ENCODE measurements at places on chromosomes 5 and 9.
A peak's percentile ranks its signal among the peaks of the same experiment; 100 is the strongest.

DNA sequence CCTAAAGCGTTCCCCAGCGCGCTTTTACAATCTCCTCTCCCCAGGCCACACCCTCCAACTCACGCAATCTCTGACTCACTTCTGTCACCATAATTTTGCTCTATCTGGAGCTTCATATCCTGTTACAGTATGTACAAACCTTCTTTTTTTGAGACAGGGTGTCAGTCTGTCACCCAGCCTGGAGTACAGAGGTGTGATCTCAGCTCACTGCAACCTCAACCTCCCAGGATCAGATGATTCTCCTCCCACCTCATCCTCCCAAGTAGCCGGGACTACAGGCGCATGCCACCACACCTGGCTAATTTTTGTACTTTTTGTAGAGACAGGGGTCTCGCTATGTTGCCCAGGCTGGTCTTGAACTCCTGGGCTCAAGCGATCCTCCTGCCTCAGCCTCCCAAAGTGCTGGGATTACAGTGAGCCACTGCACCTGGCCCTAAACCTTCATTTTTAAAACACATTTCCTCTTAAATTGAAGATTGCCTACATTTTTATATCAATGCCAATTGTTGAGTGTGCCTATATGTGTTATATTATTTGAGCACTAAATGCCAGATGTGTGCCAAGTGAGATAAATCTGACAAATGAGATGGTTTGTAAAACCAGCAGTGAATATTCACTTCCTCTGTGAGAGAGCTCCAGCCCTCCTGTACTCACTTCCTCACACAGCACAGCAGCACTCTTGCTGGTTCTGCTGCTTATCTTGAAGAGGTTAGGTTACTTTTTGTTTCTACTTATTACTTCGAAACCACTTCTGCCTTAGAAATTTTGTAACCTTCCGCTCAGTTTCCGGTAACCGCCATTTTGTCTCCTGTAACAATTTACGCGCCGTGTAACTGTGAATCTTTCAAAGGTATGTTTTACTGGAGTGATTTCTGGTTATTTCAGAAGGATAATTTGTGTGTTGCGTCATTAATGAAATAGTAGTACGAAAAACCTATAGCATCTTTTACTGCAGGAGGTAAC, 57.9 kb downstream of the DOCK8 start:
- DNase-seq: no peak

- DNase-seq: no peak
These were observed 29.7 kb upstream of the SMIM32 start for GRCh38 chr5:136222580-136223235.

DNA sequence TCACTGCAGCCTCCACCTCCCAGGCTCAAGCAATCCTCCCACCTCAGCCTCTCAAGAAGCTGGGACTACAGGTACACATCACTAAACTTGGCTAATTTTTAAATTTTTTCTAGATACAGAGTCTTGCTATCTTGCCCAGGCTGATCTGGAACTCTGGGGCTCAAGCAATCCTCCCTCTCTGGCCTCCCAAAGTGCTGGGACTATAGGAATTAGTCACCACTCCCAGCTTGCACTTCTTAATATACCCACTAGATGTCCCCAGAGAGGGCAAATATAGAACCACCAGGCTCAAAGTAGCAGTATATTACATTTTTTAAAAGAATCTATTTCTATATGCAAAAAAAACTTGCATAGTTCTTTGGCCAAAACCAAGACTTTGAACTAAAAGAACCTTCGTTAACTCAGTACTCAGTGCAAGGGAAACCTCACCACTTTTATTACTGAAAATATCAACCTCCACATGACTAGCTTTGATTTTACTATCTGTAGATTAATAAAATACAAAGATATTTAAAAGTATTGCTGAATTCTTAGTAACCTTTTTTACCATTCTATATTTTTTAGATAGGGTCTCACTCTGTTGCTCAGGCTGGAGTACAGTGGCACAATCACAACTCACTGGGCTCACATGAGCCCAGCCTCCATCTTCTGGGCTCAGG, 25.8 kb upstream of the HSD17B3 start:
- DNase-seq: no peak

GRCh38 chr9:133971981-133972941, 19.9 kb downstream of the VAV2 start:
- no peak for DNase-seq

- no peak for DNase-seq
These were observed 1.5 kb upstream of the RNF145 start for GRCh38 chr5:159210846-159211245.

DNA sequence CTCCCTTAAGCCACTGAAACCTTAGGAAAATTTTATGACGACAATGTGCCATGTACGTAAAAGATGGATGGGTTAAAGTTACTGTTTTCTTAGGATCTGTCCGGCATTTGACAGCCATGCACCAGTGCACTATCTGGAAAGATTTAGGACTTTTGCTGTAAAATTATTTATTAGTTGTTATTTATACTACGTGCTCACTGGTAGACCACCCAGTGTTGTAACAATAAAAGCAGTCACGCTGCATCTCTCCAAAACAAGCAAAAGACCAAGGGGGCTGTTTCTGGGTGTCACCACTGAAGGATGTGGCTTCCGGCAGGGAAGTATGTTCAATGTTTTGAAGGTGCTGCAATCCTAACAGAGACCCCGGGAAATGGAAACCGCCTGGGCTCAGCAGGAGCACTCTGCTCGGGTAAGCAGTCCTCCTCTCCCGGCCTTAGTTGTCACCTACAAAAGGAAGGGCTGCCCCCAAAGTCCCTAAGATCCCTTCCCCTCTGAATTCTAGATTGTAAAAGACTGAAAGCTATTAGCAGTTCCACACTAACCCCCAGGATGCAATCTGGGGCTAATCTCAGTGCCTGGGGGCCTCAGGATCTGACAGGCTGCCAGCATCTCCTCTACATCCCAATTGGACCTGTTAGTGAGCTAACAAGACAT, 38.6 kb downstream of the SAXO1 start:
- no peak for DNase-seq

DNA sequence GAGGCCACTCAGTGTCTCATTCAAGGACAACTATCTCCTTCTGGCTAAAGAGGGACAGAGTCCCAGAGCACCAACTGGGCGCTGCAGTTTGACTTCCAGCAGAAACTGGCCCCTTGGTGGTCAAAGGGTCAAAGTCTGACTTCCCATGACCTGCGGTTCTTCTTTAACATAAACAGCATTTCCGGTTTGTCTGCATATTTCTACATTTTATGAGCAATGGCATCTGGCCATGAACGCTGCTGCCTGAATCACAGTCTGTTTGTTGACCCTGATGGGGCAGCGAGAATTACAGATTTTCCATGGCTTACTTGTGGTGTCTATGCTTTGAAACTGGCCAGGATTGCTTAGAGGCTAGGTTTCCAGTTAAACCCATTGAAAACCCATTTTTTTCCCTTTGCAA, 1.3 kb downstream of the TNFSF15 start:
- DNase-seq: peak; percentile 15

GRCh38 chr5:131297886-131298285, 34.0 kb downstream of the CDC42SE2 start:
- DNase-seq: no peak

GRCh38 chr5:109399092-109399759, 10.5 kb downstream of the PJA2 start:
- no peak for DNase-seq
